Hematopoietic multipotent progenitor cell treated with erythropoietin and hydrocortisone succinate and interleukin-3 and kit ligand, for 4 days (in vitro differentiated cells): ENCODE measurements at places on chromosomes 7 and 10.

- no peak for DNase-seq
Observed at GRCh38 chr7:92909686-92910475, 73.5 kb upstream of the CDK6 start.

GRCh38 chr10:81838950-81839349 lies 36.0 kb upstream of the NRG3 start:
- DNase-seq: peak; percentile 4

- DNase-seq: no peak
Observed at GRCh38 chr10:132471125-132471451, 66.5 kb upstream of the INPP5A start.

- no peak for DNase-seq
Observed at GRCh38 chr10:33616956-33617355, 282.5 kb upstream of the NRP1 start.

DNA sequence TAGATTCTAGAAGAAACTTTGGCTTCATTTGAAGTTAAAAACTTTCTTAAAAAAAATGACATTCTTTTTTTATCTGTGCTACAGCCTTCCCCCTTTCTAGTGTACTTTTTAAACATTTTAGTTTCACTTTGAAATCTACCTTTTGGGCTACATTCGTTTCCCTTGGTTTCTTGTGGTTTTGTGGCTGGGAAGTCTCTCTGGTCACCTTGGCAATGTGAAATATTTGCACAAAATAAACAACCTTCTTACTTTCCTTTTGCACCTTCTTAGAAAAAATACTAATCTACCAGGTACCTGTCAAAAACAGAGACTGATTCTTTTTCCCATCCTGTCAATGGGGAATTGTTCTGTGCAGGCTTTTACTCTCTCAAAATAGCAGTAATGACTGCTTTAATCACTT lies 350.2 kb downstream of the GATA3 start:
- peak; percentile 37 for DNase-seq

GRCh38 chr7:30366606-30367005 lies 82.2 kb downstream of the ZNRF2 start:
- no peak for DNase-seq

DNA sequence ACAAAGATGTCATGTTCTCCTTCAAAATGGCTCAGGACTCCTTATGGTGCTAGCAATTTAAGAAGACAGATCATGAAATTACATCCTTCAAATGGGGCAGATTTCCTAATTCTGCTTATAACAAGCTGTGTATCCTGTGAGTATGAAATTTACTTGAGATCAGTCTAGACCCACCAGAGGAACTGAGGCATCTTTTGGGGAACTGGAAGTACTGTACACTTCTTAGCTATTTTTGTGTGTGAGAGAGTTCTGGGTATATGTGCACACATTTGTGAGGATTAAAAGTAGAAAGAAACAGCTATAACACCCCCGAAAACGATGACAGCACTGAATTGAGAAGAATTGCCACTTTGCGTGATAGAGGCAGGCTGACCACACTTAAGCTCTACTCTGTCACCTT lies 187.0 kb upstream of the CCDC6 start:
- no peak for DNase-seq

DNA sequence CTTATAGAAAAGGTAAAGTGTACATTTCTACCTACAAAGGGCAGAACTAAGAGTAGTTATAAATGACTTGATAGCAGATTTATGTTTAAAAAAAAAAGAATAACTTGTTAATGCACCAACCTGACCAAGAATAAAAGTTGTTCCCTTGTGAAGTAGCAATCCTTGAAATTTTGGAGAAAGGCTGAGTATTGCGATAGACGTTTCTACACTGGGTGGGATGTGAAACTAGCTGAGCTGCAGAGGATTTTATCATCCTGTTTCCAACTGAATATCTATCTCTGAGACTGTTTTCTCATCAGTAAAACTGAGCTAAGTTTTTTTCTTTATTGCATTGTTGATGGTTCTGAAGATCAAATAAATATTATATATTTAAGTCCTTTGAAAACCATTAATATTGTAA lies 14.6 kb downstream of the MDFIC start:
- DNase-seq: no peak

GRCh38 chr7:116340943-116341907 lies 130.9 kb downstream of the TES start:
- DNase-seq: peak; percentile 50

- DNase-seq: peak; percentile 52
Observed at GRCh38 chr10:132938472-132939339, 3.7 kb downstream of the CFAP46 start.

DNA sequence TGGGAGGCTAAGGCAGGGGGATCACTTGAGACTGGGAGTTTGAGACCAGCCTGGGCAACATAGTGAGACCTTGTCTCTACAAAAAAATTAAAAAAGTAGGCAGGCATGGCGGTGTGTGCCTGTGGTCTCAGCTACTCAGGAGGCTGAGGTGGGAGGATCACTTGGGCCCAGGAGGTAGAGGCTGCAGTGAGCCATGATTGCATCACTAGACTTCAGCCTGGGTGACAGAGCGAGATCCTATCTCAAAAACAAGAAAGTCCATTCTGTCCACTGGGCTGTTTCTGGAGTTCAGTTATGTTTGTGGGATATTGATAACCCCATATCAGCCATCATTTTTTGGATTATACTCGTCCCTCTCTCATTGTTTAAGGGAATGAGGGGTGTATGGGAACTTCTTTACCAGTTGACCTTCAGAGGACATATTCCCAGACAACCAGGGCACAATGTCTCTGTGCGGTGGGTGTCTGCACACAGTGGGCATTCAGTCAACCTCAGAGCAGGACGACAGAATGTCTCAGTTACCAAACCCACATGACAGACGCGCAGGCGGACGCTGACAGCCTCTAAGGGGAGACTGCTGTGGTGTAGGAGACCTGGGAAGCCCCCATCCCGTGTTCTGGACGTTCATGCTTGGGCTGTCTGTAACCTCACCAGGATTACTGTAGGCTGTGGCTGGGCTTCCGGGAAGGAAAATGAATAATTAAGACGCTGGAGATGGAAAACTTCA lies 69.4 kb downstream of the CARD11 start:
- DNase-seq: no peak

DNA sequence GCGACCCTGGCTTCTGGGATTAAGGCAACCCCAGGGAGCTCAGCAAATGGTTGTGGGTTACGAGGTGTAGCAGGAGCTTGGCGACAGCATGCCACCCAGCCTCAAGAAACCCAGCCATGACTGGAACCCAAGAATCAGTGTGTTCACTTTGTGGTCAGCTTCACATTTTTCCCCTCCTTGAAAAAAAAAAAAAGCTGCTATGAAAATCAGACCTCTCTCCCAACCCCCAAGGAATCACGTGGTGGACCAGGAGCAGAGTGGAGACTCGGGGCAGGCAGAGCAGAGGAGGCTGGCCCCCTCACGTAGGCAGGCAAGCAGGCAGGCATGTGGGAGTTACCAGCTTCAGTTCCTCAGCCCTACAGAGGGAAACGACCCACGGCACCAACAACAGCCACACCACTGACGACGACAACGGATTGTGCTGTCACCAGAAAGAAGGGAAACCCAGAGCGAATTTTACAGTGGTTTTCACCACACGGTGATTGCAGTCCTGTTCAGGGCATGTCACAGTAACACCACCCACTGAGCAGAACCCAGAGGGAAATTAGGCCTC lies 203.4 kb downstream of the SLC25A13 start:
- no peak for DNase-seq

DNA sequence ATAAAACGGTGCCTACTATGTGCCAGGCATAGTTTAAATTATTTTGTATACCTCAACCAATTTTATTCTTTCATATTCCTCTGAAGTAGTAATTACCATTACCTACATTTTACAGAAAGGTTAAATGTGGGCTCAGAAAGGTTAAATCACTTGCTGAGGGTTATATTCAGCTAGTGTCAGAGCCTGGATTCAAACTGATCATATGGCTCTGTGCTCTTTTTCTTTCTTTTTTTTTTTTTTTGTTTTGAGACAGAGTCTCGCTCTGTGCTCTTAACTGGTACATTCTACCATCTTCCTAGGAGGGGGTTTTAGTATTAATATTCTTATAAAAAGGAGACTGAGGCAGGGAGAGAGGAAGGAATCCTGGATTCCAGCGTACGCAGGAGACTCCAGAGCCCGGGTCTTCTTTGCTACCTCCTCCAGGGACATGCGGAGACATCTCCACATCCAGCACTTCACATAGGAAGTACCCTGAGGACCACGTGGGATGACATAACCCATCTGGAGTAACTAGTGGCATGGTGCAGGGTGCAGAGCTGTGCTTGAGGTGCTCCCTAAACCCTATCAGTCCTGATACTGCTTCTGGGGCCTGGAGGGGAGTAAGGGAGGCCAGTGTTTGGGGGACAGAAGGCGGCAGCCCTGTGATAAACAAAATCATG lies 29.6 kb upstream of the ATXN7L1 start:
- no peak for DNase-seq

- no peak for DNase-seq
Observed at GRCh38 chr10:46064269-46064817, 18.3 kb upstream of the MSMB start.

DNA sequence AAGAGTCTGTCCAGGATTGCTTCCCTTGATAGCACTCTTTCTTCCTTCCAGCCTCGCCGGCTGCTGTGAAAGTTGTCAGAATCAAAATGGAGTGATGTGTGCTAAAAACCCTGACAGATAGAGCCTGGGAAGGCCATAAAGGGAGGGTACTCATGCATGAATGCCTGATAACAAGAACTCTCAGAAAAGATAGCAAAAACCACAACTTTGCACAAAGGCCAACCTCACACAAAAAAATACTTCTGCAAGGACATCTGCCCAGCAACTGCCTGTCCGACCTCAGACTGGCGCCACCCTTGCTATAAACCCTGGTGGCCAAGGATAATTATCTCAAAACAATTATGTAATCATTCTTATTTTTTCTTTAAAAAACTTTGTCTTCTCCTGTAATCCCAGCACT lies 133.2 kb upstream of the SVIL start:
- peak; percentile 85 for DNase-seq

DNA sequence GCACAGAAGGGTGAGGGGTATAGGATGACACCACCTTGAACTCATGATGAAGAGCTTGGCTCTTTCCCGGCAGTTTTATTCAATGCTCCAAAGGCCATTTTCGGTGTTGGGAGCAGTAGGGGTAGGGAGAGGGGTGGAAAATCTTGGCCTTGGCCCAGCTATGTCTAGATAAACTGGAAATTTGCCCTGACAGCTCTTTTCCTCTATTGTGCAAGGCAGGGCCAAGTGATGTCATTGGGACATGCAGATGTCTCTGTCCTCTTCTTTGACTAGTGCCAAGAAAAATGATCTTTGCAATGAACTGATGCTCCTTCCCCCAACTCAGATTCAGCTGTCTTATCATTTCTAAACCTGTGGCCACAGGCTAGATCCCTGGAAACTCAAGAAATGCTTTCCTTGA lies 27.7 kb upstream of the PRKCQ start:
- no peak for DNase-seq

- DNase-seq: no peak
Observed at GRCh38 chr7:15798081-15798480, 111.6 kb upstream of the MEOX2 start.

DNA sequence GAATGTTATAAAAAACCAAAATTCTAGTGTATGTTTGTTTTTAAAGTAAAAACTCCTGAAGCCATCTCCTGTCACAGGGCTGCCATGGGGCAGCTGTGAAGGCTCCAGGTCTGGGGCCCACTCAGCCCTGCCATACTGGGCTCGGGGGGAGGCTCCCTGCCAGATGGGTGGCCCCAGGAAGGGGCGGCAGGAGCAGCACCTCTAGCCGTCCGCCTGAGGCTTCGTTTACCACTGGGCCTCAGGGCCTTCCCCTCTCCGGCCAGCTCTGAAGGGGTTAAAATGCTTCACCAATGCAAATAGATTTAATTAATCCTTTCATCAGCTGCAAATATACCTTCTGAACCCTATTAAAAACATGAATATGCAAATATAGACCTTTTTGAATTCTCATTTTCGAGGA lies 139.0 kb downstream of the ELFN1 start:
- no peak for DNase-seq

- no peak for DNase-seq
Observed at GRCh38 chr10:97320480-97321031, 1.5 kb downstream of the FRAT1 start.

GRCh38 chr7:26584326-26584725 lies 280.1 kb downstream of the SKAP2 start:
- DNase-seq: no peak

GRCh38 chr7:117231047-117231359 lies 91.9 kb downstream of the WNT2 start:
- peak; percentile 12 for DNase-seq

DNA sequence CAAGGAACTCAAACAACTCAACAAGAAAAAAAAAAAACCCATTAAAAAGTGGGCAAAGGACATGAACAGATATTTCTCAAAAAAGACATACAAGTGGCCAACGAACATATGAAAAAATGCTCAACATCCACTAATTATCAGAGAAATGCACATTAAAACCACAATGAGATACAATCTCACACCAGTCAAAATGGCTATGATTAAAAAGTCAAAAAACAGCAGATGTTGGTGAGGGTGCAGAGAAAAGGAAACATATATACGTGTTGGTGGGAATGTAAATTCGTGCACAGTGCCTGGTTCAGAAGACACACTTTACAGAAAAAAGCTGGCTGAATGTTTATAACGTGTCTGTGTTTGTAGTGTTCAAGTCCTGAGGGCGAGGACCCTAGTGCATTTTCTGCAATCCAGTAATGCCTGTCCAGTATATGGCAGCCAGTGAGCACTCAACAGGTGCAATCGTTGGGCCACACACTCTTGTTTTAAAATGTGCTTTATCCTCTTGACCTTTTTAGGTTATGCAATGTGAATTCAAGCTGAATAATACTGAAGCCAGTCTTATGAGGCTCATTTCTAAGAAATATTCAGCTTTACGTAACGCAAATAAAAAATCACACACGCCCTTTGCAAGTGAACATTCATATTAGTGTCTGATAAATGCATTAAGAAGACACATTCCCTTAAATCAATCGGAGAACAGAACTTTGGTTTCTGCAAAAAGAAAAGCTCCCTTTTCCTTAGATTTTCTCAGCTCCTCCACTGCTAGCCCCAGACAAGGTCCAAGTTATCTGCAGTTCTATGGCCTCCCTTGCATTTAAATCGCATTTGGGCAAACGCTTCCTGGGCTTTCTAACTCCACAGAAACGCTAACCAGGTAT lies 813 bp upstream of the MTURN start:
- peak; percentile 83 for DNase-seq

- no peak for DNase-seq
Observed at GRCh38 chr7:37642028-37642540, 41.5 kb upstream of the GPR141 start.

- DNase-seq: no peak
Observed at GRCh38 chr7:5713124-5713912, 68.1 kb downstream of the RNF216 start.

DNA sequence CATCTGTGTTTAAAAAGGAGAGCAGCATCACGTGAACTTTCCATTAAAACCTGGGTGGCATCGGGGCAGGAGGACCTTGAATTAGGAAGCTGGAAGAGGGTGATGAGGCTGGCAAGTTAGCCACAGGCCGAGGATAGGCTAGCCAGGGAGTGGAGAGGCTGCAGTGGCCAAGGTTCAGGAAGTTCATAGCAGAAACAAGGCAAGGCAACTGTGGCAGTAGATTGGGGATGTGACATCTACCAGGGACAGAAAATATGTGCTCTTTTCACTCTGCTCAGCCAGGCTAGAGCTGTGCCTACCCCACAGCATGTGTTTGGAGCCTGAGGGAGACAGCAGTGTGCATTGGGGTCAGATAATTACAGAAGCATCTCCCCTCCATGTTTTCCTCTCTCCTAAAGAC lies 2.2 kb upstream of the INPP5F start:
- DNase-seq: no peak
